ENCODE measurements at places on chromosomes 3 and 15. TPM values are rescaled to one million over a fixed set of nuclear protein-coding genes. Genes with fewer than 3 reads are reported as not detected.

Gene ACTRT3
- 2.4 TPM for total RNA-seq

Gene AP3S2
- total RNA-seq, result 20.2 TPM

Gene UPK1B
- total RNA-seq, result not detected

Gene CD200
- 12.1 TPM for total RNA-seq

Gene PLSCR5
- total RNA-seq, result not detected

Gene HDGFL3
- total RNA-seq, result 6.2 TPM

Gene WDR72
- 12.7 TPM for total RNA-seq

DNA sequence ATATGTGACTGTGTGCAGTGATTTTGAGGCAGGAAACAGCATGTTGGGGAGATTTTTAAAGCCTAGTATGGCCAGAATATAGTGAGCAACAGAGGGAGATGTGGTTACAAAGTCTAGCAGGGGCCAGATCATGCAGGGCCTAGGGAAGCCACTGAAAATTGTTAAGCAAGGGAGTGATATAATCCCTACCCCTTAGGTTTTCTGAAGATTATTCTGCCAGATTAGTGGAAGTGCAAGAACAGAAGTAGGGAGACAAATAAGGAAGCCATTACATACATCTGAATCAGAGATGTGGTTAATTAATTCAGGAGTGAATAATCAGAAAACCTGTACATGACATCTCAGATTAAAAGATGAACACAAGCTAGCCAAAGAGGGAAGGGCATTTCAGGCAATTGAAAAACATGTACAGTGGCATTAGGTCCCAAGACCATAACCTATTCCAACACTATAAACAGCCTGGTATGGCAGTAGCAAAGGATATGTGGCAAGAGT lies 54.8 kb downstream of the MSL2 start:
- DNase-seq, result no peak

DNA sequence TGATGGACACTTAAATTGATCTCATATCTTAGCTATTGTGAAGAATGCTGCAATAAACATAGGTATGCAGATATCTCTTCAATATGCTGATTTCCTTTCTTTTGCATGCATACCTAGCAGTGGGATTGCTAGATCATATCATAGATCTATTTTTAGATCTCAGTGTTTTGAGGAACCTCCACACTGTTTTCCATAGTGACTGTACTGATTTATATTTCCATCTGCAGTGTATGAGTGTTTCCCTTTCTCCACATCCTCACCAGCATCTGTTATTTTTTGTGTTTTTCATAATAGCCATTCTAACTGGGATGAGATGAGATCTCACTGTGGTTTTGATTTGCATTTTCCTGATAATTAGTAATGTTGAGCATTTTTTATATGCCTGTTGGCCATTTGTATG lies 17.1 kb upstream of the RASA2 start:
- DNase-seq, result no peak

DNA sequence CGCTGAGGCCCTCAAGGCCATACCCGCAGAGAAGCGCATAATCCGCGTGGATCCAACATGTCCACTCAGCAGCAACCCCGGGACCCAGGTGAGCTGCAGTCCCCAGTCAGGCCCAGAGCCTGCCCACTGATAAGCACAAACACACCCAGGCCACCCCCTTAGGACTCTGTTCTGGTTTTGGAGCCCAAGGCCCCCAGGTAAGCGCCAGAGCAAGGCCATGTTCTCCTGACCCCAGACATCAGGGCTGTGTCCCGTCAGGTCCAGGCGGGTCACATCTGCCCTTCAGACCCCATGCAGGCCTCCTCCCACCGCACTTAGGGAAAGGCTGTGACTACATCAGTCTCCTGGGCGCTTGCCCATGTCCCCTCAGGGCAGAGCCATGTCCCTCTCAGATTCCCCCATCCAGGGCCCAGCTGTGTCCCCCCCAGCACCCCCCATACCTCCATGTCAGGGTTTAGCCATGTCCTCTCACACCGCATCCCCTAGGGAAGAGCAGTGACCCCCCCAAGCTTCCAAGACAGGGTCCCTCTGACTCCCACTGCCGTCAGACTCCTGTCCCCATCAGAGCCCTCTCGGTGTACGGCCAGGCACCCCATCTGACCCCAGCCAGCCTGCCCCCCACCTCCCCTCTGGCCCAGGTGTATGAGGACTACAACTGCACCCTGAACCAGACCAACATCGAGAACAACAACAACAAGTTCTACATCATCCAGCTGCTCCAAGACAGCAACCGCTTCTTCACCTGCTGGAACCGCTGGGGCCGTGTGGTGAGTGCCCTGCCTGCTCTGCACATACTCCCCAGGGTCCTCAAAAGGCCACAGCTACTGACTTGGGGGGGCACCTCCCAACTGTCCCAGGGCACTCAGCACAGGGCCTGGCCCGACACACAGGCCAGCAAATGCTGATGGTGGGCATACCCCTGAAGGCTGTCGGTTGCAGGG lies 1.6 kb downstream of the PARP3 start:
- DNase-seq, result no peak

DNA sequence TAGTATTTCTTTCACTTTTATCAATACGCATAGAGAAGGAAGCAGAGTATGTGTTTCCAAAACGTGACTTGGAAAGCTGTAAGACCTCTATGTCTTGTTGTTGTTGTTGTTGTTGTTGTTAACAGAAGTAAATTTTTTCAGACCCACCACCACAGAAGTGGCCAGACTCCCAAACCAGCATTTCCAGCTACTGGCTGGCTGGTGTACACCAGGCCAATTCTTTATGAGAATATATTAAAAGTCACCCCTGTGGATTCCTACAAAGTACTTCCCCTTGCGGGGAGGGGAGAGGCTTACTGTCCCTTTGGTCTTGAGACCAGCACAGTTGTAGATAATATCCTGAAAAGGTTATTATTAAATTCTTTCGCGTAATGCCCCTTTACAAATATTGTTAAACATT lies 1.6 kb upstream of the FOXP1 start:
- peak; percentile 31 for DNase-seq

GRCh38 chr15:74595271-74595670 lies 20.4 kb upstream of the CLK3 start:
- no peak for DNase-seq

GRCh38 chr3:10561162-10561945 lies 56.0 kb upstream of the ATP2B2 start:
- no peak for DNase-seq

DNA sequence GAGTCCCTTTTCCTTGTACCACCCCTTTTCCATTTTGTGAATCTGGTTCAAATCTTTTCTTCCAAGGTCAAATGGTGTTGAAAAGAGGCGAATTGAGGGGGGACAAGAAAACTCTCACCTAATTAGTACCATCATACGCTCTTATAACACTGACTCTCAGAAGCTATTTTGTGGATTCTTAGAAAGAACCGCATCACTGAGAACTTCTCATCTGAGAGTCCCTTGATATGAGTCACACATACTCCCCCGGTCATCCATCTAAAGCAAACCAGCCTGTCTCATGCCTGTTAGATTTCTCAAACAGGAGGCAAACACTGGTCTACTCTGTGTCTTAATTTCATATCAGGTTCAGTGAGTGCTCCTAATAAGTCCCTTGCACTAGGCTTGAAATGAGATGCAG lies 76.5 kb upstream of the SPRED1 start:
- no peak for DNase-seq

- no peak for DNase-seq
Observed at GRCh38 chr15:81310480-81310879, 13.5 kb downstream of the STARD5 start.

GRCh38 chr15:39448409-39448808 lies 132.5 kb upstream of the THBS1 start:
- DNase-seq, result no peak
